ENCODE measurements at places on chromosomes 3 and 15. TPM values are rescaled to one million over a fixed set of nuclear protein-coding genes. Genes with fewer than 3 reads are reported as not detected.

CACNA2D2 gene
- 12.2 TPM for total RNA-seq

HHATL gene
- total RNA-seq, result not detected

TMEM266 gene
- 4.6 TPM for total RNA-seq

GPX1 gene
- total RNA-seq, result 40.8 TPM

FES gene
- 10.2 TPM for total RNA-seq

RIOX2 gene
- 22.0 TPM for total RNA-seq

GREM1 gene
- total RNA-seq, result 0.54 TPM

ATP13A5 gene
- total RNA-seq, result 0.27 TPM

DNA sequence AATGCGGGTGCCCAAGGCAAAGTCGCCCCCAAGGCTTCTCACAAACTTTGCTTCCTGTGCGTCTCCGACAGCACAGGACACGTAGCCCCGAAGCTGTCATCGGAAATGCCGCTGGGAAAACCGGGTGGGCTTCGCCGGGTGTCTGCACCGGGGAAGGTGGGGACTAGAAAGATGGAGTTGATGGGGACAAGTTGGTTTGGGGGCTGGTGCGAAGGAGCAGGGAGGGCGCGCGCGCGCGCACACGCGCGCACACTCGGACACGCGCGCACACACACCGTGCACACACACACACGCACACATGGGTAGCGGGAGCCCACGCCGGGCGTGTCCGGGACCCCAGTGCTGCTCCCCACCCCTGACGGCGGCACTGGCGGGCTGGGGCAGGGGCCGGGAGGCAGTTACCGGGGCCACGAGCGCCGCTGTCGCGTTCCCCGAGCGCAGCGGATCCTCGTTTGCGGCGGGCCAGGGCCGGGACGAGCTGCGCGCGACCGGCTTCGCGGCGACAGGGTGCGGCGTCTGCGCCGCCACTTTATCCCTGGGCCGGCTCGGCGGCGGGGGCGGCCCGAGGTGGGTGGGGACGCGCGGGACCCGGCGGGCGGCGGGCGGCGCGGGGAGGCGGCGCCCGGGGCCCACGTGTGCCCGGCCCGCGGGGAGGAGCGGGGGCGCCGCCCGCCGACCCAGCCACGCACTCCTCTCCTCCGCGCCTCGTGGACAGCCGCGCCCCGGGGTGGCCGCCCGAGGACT is 539 bp upstream of the MGLL start:
- peak; percentile 70 for DNase-seq

DNA sequence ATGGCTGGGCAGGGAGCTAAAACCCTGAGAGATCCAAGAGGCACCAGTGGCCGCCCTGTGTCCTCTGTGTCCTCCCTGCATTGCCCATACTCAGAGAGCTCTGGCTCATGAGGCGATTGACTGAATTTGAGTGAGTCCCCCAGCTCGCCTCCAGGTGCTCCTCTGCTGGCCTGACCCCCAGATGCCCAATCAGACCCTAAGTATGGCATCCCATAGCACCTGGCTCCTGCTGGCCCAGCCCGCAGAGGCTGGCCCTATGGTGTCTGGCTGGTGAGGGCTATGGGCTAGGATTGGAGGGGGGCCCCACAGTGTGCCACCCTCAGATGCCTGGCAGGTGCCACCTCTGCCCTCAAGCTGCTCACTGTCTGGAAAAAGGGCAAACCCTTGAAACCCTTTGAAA is 1.6 kb upstream of the TKT start:
- DNase-seq, result no peak

DNA sequence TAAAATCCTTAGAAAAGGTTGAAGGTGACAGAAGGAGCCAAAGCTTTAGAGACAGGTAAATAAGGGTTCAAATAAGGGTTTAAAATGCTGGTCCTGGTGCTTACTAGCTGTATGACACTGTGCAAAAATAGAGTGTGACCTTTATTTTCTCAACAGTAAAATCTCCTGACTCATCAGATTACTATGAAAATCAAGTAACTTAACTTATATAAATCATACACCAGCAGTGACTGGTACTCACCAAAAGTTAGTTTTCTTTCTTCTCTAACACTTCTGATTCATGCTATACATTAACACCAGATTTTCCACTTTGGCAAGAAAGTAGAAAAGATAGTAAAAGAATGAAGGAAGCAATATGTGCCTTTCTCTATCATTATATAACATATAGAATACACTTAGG is 205.9 kb upstream of the GBE1 start:
- DNase-seq, result no peak

- no peak for DNase-seq
Observed at GRCh38 chr15:66115568-66116206, 137.9 kb downstream of the MEGF11 start.

DNA sequence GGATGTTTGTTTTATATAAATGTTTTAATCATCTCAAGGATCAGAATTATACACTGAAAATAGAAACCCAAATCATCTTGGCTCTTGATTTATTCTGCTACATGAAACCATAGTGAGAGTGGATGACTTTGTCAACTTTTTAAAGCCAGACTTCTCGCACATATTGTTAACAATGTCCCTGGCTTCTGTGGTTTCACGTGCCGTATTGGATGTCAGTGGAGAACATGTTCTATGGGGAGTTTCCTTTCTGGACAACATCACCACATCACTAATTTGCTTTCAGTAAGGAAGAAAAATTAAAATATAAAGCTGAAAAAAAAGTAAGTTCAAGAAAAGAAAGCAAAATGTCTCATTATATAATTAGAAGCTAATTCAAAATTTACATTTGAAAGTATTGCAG is 297.1 kb upstream of the MME start:
- DNase-seq, result no peak

GRCh38 chr15:31339558-31339895 is 12.9 kb downstream of the KLF13 start:
- DNase-seq, result no peak

GRCh38 chr3:17261627-17262369 is 377.0 kb downstream of the PLCL2 start:
- no peak for DNase-seq

- no peak for DNase-seq
Observed at GRCh38 chr3:137988982-137989381, 21.0 kb upstream of the CLDN18 start.

- DNase-seq, result peak; percentile 5
Observed at GRCh38 chr3:150911771-150912170, 6.5 kb upstream of the MINDY4B start.

- no peak for DNase-seq
Observed at GRCh38 chr3:101292027-101292426, 28.3 kb downstream of the IMPG2 start.

GRCh38 chr15:86653344-86654197 is 573.9 kb downstream of the AGBL1 start:
- DNase-seq, result no peak

- DNase-seq, result no peak
Observed at GRCh38 chr15:90209591-90209990, 8.5 kb downstream of the SEMA4B start.

GRCh38 chr15:76753771-76754170 is 151.4 kb downstream of the SCAPER start:
- no peak for DNase-seq

- peak; percentile 82 for DNase-seq
Observed at GRCh38 chr3:55484801-55485791, 2.0 kb downstream of the WNT5A start.

DNA sequence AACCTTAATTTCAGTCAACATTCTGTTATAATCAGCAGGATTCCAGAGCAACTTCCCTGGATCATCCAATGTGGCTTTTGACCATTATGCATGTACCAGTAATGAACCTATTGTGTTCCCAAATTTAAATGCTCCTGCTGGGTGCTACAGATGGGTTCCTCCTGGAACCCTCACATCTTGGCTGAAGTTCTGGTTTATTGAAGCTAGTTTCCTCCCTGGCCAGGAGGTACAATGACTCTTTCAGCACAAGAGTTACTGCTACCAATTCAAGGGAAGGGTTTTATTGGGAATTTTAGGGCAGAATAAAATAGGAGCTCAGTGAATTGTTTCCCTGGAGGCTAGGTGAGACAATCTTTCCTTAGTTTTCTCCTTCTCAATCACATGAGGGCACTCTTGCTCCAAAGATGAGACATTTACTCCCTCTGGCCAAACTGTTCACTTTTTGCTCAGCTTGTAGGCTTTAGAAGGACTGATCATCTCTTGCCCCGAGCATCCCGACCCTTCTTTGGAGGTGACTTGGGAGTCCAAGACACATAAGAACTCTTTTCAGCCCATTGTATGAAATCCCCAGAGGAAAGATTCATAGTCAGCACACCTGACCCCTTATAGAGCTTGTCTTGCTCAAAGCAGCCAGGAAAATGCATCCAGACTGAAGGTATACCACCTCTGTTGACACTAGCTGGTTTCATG is 8.8 kb upstream of the NPHP3 start:
- DNase-seq, result peak; percentile 33

- no peak for DNase-seq
Observed at GRCh38 chr3:157149136-157149696, 10.7 kb downstream of the CCNL1 start.

DNA sequence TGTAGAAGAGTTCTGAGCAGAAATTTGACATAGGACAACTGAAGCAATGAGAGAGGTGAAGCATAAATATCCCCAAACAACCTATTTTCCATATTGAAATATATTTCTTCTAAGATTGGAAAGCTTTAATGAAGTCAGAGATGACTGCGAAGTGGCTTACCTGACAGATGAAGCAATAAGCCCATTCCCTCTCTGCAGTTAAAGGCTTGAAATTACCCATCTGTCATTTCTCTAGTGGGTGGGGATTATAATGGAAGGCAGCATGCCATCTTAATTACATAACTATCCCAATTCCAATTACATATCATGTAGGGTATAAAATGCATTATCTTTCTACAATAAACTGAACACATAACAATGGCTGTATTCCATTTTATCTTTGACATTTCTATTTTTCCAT is 1070.5 kb downstream of the SI start:
- DNase-seq, result no peak

DNA sequence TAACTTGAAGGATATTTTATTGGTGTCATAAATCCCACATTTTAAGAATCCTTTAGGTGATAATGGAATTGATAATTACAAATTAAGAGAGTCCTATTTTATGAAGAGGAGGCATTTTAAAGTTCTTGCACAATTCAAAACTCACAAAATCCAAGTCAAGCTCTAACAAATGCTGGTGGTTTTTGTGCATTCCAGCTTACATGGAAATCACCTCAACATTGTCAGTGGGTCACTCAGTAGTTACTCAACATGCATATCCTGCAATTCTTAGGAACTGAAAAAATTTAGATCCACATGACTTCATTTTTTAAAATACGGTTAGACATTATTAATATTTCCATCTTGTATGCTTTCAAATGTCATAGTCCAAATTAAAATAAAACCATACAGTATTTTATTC is 487.2 kb downstream of the CNTN3 start:
- no peak for DNase-seq

- DNase-seq, result peak; percentile 17
Observed at GRCh38 chr3:161221806-161222600, 892 bp downstream of the NMD3 start.

DNA sequence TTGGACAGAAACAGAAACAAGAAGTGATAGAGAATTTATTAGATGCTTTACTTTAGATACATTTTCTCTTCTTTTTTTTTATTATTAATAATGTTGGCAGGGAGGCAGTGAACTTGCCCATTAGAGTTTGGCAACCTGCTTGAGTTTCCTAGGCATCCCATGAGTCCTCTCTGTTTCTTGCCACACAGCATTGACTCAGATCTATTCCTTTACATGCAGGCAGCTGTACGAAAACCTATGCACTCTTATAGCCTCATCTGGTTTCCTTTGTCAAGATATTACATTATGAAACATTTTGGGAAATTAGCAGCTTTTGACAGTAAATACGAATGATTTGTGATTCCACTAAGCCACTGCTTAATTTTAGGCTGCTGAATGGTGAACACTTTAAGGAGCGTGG is 23.3 kb downstream of the IL1RAP start:
- no peak for DNase-seq

GRCh38 chr3:186143250-186143649 is 34.4 kb upstream of the ETV5 start:
- peak; percentile 83 for DNase-seq
